ENCODE measurements at places on chromosomes 4 and X.

GRCh38 chrX:132967049-132967448 is 8.6 kb upstream of the HS6ST2 start:
- DNase-seq = no peak

- no peak for DNase-seq
These were observed 624.3 kb upstream of the EPHA5 start for GRCh38 chr4:66294638-66295037.

DNA sequence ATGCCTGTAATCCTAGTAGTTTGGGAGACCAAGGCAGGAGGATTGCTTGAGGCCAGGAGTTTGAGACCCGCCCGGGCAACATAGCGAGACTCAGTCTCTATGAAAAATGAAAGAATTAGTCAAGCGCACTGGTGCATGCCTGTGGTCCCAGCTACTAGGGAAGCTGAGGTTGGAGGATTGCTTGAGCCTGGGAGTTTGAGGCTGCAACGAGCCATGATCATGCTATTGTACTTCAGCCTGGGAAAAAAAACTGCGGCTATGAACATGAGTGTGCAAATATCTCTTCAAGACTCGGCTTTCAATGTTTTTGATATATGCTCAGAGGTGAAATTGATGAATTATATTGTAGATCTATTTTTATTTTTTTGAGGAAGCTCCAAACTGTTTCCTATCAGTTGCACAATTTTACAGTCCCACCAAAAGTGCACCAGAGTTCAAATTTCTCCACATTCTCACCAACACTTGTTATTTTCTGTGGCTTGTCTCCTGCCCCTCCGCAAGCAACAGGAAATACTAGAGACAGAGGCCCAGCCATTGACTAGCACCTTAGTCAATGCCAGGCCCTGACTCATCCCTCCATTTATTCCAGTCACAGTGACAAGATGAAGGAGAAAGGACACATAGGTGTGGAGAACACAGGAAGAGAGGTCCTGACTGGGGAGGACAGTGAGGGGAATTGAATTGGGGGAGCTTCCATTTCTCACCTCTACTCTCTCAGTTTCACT is 33.1 kb upstream of the ZNF41 start:
- no peak for DNase-seq

- DNase-seq = no peak
These were observed 113.9 kb downstream of the NYX start for GRCh38 chrX:41561045-41561444.

DNA sequence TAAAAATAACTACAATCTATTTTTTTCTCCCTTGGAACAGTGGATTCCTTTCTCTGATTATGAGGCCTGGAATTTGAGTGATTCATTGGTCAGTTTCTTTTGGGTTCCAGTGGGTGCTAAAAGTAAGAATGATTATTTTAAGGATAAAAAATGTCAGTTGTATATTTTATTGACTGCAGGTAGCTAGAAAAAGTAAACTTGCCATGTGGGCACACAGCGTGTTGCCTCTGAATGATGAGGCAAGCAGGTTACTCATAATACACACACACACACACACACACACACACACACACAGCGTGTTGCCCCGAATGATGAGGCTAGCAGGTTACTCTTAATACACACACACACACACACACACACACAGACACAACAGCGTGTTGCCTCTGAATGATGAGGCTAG is 13.8 kb downstream of the GALNT7 start:
- DNase-seq = no peak

- no peak for DNase-seq
These were observed 24.3 kb downstream of the HS3ST1 start for GRCh38 chr4:11404431-11404830.

DNA sequence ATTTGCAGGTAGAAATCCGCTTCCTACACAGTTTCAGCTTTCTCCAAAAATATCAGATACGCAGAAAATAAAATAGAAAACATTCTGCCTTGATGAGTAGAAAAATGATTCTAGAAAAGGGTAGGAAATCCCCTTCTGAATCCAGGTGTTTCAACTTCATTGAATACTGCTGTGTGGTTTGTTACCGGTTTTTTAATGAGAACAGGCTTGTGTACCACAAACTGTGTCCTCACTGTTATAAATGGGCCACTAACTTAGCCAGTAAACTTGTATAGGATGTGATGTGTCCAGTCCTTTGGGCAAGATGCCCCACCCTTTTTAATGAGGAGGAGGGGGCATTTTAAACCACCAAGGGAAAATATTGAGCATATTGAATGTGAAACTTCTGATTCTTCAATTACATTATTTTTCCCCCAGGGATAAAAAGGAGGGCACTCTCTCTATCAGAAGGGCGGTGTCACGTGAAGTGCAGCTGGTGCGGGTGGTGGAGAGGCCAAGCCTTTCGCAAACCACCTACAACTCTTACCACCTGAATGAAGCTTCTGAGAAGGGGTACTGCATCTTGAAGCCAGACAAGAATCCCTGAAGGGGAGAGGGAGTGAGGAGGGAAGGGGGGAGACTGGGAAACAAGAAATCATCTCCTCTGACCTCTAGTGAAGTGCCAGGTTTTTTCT is 4.5 kb downstream of the CXXC4 start:
- DNase-seq = no peak

Measured in activated CD8-positive, alpha-beta memory T cell treated with anti-CD3 and anti-CD28 coated beads, Interleukin-2, amount 50 U/mL, for 48 hours (primary cell).